Omental fat pad (tissue), 4 donors: ENCODE measurements at places on chromosomes 7 and 10.

- DNase-seq, result no peak
Observed at GRCh38 chr7:68441645-68442044, 1156.6 kb upstream of the AUTS2 start.

- DNase-seq, result no peak
Observed at GRCh38 chr10:27540672-27541071, 36.6 kb downstream of the RAB18 start.

- no peak for DNase-seq
Observed at GRCh38 chr7:133301444-133301843, 48.6 kb downstream of the EXOC4 start.

DNA sequence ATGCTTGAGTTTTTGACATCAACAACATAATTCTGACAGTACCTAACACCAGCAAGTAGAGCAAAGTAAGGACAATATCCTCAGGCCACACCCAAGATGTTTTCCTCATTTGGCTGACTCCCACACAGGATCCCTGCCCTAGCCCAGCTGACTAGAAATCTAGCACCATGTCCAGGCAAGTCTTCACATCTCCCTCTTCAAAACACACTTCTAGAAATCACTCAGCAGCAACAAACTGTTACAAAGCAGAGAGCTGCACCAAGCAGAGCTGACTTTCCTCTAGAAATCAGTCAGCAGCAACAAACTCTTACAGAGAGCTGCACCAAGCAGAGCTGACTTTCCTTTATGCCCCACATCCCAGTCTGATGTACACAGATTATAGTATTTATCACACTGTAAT lies 7.7 kb downstream of the TMEM168 start:
- no peak for DNase-seq

GRCh38 chr7:125814100-125814499 lies 884.5 kb upstream of the POT1 start:
- DNase-seq, result no peak

- no peak for DNase-seq
Observed at GRCh38 chr7:100484673-100485045, 932 bp downstream of the NYAP1 start.

GRCh38 chr7:41187322-41187721 lies 515.6 kb downstream of the INHBA start:
- no peak for DNase-seq

- DNase-seq, result no peak
Observed at GRCh38 chr10:26665080-26666048, 32.1 kb upstream of the PDSS1 start.
